ENCODE measurements at places on chromosomes 11 and 22.

GRCh38 chr22:47858773-47859306 is 1096.4 kb downstream of the TBC1D22A start:
- DNase-seq, result no peak

DNA sequence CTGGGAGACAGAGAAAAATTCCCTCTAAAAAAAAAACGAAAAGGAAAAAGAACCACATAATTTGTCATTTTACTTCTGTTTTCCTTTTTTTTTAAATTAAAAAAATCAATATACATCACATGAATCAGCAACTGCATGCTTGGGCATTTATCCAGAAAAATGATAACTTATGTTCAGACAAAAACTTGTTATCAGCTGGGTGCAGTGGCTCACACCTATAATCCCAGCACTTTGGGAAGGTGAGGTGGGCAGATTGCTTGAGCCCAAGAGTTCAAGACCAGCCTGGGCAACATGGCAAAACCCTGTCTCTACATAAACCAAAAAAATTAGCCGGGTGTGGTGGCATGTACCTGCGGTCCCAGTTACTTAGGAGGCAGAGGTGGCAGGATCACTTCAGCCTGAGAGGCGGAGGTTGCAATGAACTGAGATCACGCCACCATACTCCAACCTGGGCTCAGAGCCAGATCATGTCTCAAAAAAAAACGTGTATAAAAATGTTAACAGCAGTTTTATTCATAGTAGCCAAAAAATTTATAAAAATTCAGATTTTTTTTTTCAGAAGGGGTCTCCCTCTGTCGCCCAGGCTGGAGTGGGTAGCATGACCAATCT is 28.5 kb downstream of the AMBRA1 start:
- no peak for DNase-seq

- no peak for DNase-seq
Observed at GRCh38 chr22:27792452-27793161, 8.9 kb downstream of the MN1 start.

DNA sequence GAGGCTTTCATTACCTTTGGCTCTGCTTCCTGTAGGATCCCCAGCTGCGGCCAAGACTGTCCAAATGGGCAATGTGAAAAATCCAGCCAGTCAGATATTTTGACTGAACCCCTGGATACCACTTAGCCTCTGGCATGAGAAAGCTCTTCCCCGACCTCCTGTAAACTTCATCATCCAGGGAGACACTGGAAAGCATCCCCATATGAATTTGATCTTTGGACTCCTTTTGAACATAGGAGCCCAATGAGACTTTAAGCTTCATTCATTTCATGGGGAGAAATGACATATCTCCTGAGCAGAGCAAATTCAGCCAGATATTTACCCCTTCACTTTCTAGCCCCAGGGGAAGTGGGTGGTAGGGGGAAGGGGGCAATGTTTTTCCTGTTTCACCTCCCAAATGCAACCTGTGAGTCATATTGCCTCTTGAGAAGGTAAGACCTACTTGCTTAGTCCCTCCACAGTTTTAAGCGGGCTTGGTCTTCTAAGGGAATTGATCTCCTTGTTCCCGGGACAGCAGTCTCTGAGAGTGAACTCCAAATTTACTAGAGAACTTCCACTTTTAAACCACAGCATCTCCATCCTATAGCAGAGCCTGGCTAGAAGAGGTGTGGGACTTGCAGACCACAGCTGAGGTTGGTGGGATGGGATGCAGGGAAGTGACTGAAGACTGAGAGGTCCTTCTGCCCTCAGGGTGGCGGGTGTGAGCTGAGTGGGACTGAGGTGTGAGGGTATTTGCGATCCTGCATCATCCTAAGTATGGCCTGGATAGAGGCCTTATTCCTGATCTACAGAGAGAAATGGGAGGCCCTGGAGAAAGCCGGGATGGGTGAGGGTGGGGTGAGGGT is 20.3 kb upstream of the POU2AF1 start:
- DNase-seq, result no peak

DNA sequence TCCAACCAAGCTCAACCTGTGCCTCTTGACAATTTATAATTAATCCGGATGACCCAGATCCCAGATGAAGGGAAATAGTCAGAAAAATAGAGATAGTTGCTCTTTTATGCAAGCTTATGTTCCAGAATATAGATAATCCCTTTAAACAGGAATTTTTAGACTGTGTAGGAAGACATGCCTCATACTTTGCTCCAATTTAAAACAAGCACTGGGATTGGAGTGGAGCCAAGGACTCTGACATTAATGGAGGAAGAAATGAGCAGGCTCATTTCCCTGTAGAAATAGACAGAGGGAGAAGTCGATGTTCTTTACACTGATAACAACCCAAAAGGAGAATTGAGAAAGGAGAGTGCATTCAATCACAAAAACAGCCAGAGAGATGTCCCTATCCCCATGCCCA is 70.1 kb upstream of the LRRC55 start:
- DNase-seq, result no peak

Measured in erythroblast (primary cell).